ENCODE measurements at places on chromosomes 3 and 15. TPM values are rescaled to one million over a fixed set of nuclear protein-coding genes. Genes with fewer than 3 reads are reported as not detected.
A peak's percentile ranks its signal among the peaks of the same experiment; 100 is the strongest.

The SNAP23 gene
- total RNA-seq = 122 TPM

The LTF gene
- not detected for total RNA-seq

The ANXA2 gene
- 1,039 TPM for total RNA-seq

The LIPH gene
- total RNA-seq = not detected

The MESP2 gene
- total RNA-seq = not detected

The SENP7 gene
- total RNA-seq = 7.3 TPM

The PLA2G4D gene
- 0.61 TPM for total RNA-seq

The MAPKAPK3 gene
- 99.1 TPM for total RNA-seq

The UCN2 gene
- total RNA-seq = not detected

DNA sequence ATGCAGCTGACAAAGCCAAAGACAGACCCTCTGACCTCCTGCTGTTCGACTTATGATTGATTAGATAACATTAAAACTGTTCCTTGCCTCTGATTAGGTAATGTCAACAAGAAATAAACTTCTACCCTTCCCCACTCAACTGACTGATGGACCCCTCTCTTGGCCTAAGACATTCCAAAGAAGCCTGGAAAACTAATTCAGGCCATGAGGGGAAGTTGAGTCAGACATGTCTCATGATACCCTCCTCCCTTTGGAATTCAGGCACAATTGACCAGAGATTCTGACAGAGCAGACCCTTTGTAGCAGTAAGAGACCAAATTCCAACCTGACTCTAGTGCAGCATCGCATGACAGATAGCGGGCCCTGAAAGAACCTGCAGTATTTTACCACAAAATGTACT, 354.5 kb downstream of the OCA2 start:
- DNase-seq = no peak

DNA sequence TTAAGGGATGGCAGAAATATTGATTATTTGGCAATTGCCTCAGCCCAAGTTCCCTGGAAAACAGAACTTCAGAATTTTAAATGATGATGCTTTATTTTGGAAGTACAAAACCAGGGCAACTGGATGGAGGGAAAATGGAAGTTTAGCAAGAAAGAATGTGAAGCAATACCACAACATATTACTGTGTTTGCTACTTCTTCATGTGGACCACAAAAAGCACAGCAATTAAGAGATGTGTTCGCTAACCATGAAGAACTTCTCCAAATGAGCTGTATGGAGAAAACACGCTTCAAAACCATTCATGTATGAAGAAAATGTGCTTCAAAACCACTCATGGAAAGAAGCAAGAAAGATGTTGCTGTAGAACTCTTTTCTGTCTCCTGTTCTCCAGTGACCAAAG, 64.7 kb upstream of the ARL6 start:
- no peak for DNase-seq

DNA sequence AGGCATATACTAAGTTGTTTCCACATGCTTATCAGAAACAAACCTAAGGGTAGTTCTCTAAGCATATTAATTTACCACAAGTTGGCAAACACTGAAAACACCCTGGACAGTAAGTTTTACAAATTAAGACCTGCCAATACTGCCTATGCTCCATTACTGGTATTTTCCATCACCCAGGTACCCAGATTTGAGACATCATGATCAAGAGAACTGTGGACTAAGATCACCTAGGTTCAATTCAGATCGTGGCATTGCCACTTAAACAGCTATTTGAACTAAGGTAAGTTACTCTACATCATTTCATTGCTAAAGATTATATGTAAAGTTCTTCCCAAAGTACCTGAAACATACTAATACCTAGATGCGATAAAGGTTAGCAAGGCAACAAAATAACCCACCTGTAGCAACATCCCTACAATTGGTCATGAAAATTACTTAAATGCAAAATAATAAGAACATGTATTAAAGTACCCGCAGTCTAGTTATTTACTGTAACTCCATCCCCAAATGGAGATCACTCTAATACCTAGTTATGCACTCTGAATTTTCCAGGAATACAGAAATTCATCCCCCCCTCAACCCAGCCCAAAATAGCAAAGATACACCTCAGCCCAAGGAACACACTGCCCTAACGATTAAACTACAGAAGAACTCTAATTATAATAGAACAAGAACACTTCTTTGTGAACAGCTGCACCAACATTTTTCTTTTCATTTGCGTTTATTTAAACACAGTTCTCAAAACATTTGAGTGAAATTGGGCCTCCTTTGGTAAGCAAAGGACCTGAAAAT, 21.6 kb downstream of the TRA2B start:
- no peak for DNase-seq

- DNase-seq = no peak
Measured at GRCh38 chr15:67834581-67835296, 5.1 kb downstream of the RNU6-1 start.

GRCh38 chr15:43845421-43845820, 18.6 kb downstream of the WDR76 start:
- no peak for DNase-seq

GRCh38 chr15:40595219-40595618, 1.2 kb downstream of the KNL1 start:
- no peak for DNase-seq

DNA sequence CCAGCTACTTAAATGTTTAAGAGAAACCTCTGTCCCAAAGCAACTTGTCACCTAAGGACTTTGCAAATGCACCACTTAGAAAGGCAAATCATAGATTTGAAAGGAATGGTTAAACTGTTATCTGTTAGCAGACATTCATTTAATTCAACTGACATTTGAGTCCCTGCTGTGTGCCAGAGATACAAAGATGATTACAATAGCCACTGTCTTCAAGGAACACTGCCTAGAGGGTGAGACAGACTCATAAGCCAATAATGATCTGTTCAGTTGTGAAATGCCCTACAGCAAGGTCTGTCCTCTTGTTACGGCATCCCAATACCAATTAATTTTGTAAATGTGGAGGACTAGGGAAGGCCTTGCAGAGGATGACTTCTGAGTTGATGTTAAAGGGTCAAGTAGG, 113.1 kb downstream of the ATG7 start:
- no peak for DNase-seq

DNA sequence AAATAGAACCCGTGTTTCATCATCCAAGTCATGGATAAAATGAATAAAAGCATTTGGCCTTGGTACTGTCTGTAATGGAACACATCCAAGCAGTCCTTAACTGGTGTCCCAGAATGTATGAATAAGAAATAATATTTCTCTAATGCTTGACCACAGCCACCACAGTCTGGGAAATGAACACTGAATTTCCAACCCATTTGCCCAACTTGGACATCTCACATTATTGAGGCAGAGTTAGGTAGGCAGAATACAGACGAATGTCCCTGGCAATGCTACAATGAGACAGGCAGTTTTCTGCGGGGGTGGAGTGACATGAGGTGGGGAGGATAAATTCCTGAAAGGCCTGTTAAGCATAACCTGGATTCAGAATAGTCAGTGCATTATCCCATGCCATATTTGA, 245.7 kb downstream of the ZIC1 start:
- DNase-seq = peak; percentile 80

DNA sequence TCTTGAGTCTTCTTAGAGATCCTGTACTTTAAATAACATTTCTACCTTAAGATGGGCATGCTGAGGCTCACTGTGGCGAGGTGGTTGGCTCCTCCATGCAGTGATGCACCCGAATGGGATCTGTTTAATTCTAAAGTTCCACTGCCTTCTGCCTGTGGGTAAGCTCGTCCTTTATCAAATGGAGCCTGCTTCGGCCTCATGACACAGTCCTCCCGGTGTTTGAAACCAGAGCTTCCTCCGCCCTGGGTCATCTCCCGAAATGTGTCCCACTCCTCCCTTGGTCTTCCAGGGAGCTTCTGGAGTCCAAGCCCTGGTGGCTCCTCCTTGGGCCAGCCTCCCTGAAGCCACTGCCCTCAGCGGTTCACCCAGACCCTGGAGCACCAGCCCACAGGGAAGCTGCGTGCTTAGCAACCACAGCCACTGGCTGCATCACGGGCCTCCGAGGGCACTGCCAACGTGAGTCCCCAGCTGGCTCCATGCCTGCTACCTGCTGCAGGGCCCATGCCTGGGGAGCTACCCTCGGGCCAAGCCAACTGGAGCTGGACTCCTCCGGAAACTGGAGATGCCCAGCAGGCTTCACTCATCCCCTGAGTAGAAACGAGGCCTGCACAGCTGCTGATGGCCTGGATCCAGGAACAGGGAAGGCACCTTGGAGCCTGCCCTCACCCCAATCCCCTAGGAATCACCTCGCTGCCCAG, 3.3 kb downstream of the RHCG start:
- DNase-seq = no peak

DNA sequence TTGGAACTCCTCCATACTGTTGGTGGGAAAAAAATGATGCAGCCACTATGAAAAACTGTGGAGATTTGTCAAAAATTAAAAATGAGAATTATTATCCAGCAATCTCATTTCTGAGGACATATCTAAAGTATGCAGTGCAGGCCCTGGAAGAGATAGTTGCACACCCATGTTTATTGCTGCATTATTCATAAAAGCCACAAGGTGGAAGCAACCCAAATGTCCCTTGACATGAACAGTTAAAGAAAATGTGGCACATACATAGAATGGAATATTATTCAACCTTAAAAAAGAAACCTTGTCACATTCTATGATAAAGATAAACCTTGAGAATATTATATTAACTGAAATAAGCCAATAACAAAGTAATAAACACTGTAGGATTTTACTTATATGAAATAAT, 80.9 kb upstream of the ARHGEF26 start:
- DNase-seq = no peak

DNA sequence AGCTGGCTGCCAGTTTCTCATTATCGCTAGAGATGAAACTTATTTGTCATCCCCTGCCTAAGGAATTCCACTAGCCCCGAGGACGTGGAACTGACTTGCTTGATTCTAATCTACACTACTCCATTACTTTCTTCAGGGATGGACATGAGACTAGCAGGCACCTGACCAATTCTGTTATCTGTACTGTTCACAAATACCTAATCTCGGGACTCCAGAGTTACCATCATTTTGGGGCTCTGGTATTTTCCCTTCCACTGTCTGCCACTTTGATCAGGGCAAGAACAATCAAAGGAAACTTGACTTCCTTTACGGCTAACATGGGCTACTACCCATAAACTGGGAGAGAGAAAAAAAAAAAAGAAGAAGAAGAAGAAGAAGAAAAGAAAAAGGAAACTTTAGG, 27.8 kb downstream of the BMF start:
- DNase-seq = no peak

DNA sequence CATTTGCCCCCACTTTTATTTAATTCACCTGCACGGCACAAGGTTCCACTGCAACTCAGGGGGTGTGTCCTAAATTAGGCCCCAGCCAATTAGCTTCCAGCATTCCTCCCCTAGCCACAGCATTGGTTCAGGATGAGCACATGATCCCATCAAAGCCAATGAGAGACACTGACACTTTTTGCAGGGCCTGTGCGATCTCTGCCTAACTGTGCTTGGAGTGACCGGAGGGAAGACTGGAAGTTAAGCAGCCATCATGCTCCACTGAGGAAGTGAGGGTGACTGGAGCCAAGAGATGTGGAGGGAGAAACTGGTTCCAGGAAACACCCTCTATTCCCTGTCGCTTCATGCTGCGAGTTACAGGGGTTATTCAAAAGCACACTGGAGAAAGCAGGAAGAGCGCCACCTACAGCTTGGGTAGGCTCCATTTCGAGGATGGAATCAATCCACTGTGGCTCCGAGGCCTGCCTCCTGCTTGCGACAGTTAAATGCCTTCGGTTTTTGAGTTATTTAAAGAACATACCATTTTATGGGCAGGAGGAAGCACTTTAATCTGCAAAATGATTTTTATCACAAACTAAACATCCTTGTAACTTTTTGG, 122.2 kb upstream of the WNT5A start:
- peak; percentile 21 for DNase-seq

DNA sequence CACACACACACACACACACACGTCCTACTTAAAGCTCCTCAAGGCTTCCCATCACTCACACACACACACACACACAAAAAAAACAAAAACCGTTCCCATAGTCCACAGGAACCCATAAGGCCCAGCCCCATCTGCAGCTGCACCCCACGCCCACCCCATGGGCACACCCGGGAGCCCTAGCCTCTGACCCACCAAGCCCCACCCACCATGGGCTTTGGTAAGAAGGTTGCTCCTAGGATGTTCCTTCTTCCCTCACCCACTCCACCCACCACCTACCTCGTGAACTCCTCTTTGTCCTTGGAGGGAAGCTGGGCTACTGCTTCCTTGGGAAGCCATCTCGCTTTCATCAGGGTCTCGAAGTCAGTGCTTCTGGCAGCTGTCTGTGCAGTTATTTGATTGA, 115.1 kb downstream of the TPRA1 start:
- no peak for DNase-seq

GRCh38 chr15:45646220-45646619, 11.4 kb downstream of the SQOR start:
- DNase-seq = no peak

DNA sequence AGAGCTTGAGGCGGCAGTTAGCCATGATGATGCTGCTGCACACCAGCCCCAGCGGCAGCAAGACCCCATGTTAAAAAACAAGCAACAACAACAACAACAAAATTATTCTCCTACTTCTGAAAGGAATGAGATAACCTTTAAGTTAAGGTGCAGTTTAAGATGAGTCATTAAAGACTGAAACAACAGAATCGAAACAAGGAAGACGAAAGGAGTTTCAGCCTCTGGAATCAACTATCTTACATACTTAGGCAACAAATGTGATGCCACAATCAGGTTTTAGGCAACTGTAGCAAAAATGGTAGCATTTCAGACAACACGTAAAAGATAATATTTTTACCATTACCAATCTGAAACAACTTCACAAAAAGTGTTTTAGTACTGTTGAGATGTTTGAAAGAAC, 12.2 kb downstream of the SCAANT1 start:
- DNase-seq = no peak

DNA sequence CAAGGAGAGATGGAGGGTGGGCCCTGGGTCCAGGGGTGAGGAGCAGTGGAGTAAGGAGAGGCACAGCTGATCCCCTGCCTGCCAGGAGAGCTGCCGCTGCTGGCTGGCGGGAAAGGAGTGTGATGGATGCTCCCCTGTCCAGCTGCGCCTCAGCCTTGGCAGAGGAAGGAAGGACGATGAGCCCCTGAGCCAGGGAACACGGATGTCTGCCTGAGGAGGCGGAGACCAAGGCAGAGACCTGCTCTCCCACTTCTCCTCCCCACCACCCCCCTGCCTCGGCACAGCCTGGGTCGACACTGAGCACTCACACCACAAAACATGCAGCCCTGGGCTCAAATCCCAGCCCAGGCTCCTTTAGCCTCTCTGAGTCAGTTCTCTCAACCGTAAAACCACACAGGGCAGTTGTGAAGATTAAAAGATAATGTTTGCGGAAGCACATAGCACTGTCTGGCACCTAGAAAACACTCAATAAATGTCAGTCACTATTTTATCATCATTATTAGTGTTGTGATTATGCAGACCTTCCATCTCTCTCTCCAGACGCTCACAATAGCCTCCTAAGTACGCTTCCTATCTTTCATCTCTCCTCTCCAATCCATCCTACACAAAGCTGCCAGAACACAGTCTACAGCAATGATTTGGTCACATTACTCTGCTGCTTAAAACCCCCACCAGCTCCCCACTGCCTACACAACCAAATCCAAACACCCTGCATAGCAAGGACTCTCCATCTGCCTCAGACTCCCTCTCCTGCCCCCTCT, 52.2 kb downstream of the SEMA5B start:
- no peak for DNase-seq

GRCh38 chr3:32569540-32570420, 878 bp downstream of the DYNC1LI1 start:
- DNase-seq = peak; percentile 67

All from G401 (cell line).